ENCODE measurements at places on chromosomes 2 and 18.
A peak's percentile ranks its signal among the peaks of the same experiment; 100 is the strongest.

- DNase-seq = no peak
These were observed 28.8 kb downstream of the BCL2 start for GRCh38 chr18:63290821-63291200.

DNA sequence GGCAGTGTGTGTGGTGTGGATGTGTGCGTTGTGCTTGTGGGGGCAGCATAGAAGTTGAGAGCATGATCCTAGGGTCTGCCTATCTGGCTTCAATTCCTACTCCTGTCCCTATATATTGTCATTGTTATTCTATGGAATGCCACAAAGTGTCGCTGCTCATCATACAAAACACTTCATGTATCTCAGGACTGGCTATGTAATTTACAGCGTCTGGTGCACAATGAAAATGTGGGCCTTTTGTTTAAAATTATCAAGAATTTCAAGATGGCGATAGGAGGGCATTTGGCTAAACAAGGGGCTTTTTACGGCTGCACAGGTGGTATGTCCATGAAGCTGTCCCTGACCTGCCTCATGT is 3.4 kb downstream of the SERPINB2 start:
- no peak for DNase-seq

- DNase-seq = peak; percentile 34
These were observed 301.3 kb upstream of the ID2 start for GRCh38 chr2:8380566-8380965.

GRCh38 chr2:121810959-121811853 is 55.8 kb downstream of the TSN start:
- DNase-seq = peak; percentile 60

- DNase-seq = no peak
These were observed 140.7 kb downstream of the ACOXL start for GRCh38 chr2:110873056-110873502.

DNA sequence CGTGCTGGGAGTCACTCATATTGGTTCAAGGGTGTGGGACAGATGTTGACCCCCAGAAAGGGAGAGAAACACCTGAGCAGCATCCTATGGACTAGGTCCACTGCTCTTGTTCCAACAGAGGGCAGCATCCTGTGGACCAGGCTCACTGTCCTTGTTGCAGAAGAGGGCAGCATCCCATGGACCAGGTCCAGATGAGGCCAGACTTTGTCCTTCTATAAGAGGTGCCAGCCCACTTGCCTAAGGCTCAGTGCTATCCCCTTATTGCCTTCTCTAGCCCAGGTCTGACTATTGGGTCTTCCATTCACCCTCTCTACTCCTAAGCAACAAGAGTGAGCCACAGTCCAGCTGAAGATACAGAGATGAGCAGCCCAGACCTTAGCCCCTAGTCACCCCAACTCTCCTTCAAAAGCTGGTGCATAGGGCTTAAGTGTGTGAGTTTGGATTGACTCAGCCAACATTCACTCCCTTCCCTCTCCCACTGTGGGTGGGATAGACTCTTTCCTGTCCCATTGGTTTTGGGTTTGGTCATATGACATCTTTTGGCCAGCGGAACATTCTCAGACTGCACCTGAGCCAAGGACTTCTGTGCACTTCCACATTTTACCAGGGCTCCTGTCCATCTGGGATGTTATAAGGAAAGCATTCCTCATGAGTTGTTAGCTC is 132.4 kb upstream of the GPC1 start:
- no peak for DNase-seq

- no peak for DNase-seq
These were observed at the start of gene ZAP70 for GRCh38 chr2:97713296-97714083. TSS of gene ZAP70 (plus strand) at chr2:97713576. CDS start at chr2:97724037, 10,461 bp downstream.

DNA sequence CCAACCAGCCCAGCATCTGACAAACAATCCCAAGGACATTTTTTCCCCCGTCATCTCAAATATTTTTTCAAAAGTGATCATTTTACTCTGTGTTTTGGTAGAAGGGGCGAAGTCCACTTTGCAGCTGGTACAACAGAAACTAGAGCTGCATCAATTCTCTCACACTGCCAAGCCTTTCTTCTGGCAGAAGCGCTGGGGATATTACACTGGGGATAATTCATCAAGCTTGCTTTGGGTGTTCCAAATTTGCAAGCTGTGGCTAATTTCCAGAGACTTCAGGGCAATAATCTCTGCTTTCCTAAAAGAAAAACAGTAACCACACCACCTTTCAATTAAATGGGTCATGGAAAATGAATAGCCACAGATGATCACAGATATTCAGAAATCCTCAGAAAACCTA is 238.3 kb downstream of the SLC8A1 start:
- no peak for DNase-seq

DNA sequence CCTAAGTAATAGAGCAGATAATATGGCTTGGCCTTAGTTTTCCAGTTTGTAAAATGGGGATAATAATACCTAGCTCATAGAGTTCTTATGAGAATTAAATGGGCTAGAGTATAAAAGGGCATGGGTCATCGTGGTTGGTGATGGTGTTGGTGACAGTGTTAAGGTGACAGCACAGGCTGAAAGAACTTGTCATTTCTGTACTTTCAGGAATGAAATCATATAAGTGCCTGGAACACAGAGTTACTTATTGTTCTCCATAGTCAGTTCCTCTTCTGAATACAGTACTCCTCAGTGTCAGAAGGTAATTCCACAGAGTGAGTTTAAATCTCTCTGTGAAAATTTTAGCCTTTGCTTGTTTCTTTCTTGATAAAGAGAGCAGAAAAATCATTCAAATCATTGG is 42.4 kb downstream of the KIF5C start:
- DNase-seq = no peak

DNA sequence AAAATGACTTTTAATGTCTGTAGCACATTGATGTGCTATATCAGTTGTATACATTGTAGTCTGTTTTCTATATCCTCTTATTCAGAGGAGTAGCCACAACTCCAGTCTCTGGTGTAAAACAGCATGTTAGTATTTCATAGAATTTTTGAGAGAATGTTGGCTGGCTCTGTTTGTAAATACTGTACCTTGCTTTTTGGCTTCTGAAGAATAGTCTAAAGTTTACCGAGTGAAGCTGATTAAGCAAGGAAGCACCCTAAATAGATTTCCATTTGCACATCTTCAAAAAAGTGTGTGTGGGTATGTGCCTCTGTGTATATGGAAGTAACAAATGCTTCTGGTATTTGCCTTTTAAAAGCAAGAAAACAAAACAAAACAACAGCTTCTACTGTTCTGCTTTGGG is 50.5 kb downstream of the MAP4K4 start:
- no peak for DNase-seq

GRCh38 chr2:129753261-129753660 is 226.2 kb upstream of the RAB6C start:
- DNase-seq = no peak

DNA sequence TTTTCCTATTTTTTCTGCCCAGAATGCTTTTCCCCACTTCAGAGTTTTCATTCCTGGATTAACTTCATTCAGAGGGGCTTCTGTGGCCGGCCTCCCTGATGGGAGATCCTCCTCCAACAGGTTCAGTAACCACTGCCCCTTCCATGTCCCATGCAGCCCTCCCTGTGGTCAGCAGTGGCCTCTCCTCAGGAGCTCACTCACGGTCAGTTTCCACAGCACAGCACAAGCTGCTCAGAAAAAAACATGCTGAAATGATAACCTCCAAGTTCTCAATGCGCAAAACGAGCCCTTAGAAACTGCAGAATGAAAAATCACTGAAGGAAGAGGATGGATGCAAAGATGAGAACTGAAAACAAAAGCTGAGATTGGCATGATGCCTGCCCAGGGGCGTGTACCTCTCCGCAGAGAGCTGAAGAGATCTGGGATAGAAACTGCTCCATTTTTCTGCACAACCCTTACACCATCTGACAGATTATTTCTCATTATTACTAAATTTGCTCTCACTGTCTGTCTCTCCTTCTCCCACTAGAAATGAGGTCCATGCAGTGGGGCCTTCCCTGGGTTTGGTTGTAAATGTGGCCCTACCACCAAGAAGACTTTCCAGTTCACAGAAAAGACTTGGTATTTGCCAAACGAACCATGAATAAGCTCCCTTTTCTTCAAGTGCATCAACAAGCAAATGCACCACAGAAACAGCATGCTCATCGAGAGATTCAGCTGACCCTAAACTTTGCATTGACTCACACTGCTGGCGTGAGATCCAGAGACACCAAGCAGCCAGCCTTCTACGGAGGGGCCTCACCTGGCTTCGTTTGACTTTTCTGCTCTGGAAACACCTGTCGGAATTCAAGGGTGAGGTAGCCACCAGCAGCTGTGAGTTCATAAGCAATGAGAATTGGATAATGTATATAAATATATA is 51.5 kb downstream of the TMEM18 start:
- DNase-seq = no peak

GRCh38 chr2:233407771-233408181 is 53.5 kb downstream of the DGKD start:
- no peak for DNase-seq

DNA sequence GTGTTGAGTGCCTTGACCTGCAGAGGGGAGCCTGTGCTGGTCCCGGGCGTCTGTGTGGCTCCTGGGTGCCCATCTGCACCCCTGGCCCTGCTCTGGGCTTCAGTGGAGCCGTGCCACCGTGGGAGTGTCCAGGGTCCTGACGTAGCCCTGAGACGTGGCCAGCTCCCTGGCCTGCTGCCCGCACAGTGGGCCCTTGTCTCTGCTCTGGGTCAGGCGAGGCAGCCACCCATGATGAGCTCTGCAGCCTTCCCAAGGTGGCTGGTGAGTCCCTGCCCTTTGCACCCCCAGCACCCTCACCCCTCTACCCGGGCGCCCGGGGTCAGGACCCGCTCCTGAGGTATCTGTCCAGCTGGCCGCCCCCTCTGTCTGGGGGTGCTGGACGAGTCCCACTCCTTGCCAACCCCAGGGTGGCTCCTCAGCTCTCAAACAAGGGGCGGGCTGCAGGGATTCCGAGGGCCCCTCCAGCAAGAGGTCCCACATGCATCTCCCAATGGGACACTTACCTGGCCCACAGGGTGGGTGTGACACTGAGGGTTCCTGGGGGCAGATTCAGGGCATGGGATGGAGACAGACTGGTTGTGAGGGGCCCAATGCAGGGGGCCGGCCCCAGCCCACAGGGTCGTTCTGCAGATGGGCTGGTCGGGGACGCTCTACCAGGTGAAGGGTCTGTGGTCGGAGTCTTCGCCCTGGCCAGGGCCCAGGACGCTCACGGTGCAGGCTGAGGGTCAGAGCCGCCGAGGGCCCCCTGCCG is 2.4 kb downstream of the NEU4 start:
- DNase-seq = no peak

GRCh38 chr2:175606010-175606841 is 395.8 kb downstream of the LNPK start:
- DNase-seq = peak; percentile 92

DNA sequence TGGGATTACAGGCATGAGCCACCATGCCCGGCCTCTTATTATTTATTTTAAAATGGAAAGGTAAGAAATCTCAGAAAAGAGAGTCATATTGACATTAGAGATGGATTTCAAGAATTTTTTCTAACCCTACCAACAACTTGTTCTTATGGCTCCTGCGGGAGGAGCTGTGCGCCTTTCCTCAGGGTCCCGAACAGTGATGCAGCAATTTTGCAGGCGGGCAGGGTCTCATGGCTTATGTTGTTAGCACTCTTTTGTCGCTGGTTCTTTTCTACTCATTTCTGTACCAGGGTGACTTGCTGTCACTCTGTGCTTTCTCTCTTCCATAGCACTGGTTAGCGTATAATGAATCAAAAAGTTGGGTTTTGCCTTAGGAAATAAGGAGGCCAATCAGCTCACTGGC is 148.8 kb upstream of the DLGAP1 start:
- no peak for DNase-seq

- DNase-seq = no peak
These were observed 397.8 kb upstream of the CHST9 start for GRCh38 chr18:27582760-27583412.

DNA sequence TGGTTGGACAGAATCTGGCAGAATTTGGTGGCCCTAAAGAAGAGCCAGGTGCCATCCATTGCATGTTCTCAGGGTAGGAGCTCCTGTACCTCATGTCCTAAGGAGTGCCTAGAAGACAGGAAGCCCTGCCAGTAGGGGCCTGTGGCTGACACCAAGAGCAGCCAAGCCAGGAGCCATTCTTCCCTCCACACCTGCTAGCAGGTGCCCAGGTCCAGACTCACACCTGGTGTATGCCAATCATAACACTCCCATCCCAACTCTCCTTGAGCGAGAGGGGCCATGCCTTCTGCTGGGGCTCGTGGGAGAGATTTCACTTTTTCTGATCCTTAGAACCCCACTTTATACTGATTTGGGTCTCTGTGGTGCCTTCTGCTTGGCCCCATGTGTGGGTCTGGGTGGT is 26.5 kb upstream of the TMEM37 start:
- DNase-seq = no peak

- DNase-seq = no peak
These were observed 26.8 kb downstream of the BCL11A start for GRCh38 chr2:60526623-60527022.

- no peak for DNase-seq
These were observed 65.0 kb downstream of the PPP4R1 start for GRCh38 chr18:9549405-9549804.
